Heart left ventricle (tissue), 16 donors: ENCODE measurements at places on chromosomes 3 and 15. TPM values are rescaled to one million over a fixed set of nuclear protein-coding genes. Genes with fewer than 3 reads are reported as not detected.

DNA sequence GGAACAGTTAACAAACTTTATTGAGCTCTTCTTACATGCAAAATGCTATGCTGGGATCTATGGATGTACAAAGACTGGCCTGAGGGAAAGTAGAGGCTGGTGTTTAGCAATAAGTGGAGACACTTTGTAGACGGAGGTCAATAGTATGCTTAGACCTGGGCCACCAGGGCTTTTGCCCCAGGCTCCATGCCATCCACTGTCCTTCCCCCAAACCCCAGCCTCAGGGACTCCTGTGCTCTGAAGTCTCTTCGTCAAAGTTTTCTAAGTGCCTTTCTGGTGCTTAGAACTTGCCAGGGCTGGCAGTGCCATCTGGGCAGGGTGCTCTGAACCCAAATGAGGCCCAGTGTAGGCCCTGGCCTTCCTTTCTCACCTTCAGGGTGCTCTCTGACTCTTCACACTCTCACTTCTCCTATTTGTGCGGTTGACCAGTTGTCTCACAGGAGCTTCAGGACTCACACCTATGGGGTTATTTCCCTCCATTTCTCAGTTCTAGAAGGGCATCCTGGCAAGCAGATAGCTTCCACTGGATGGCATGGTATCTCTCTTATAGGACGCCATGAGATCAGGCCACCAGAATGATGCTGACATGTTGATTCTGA, 21.8 kb upstream of the KCNAB1 start:
- DNase-seq: no peak

- no peak for DNase-seq
Observed at GRCh38 chr3:30470496-30470895, 135.9 kb upstream of the TGFBR2 start.

- no peak for DNase-seq
Observed at GRCh38 chr3:53844262-53845102, 1.7 kb downstream of the CHDH start.

DNA sequence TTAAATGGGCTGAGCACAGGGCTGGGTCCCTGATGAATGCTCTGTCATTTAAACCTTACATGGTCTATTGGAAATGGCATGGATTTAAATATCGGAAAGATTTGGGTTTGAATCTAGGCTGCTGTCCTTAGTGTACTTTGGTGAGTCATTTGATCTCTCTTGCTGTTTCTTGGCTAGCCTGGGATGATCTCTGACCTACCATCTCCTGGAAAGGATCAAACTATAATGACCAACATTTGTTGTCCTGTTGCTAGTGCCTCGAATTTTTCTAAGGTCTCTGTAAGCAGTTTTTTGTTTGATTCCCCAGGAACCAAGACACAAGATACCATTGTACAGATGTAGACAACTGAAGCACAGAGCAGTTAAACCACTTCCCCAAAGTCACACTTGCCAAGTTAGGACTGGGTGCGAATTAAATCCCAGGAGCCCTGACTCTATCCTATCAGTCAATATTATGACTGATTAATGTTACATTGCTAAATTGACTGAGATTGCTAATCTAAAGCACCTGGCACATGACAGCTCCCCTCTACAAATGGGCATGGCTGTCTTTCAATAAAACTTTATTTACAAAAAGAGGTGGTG, 244.9 kb upstream of the MCTP2 start:
- DNase-seq: no peak

- no peak for DNase-seq
Observed at GRCh38 chr15:70522323-70522966, 240.9 kb downstream of the UACA start.

DNA sequence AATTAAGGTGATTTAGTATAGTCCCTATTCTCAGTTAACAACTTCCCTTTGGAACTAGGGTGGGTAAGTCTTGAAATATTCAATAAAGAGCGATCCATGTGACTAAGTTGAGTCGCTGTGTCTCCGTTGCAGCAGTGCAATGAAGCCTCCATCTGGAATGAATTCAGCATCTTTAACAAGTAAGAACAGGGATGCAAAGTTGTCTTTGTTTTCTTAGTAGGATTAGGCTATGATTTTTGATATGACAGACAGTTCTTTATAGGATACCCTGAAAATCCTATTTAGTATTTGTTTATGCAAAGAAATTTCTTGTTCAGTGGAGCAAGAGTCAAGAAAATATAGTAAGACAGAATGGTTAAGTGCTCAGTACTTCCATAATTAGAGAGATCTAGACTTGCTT, 52.7 kb downstream of the RBMS3 start:
- no peak for DNase-seq

DNA sequence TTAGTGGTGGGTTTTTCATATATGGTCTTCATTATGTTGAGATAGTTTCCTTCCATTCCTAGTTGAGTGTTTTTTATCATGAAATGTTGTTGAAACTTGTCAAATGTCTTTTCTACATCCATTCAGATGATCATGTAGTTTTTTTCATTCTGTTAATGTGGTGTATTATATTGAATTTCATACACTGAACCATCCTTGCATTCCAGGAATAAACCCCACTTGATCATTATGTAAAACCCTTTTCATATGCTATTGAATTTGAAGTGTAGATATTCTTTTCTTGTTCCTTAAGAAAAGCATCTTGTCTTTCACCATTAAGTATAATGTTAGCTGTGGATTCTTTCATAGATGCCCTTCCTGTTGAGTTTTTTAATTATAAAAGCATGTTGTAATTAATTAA, 42.9 kb downstream of the PIAS1 start:
- no peak for DNase-seq

DNA sequence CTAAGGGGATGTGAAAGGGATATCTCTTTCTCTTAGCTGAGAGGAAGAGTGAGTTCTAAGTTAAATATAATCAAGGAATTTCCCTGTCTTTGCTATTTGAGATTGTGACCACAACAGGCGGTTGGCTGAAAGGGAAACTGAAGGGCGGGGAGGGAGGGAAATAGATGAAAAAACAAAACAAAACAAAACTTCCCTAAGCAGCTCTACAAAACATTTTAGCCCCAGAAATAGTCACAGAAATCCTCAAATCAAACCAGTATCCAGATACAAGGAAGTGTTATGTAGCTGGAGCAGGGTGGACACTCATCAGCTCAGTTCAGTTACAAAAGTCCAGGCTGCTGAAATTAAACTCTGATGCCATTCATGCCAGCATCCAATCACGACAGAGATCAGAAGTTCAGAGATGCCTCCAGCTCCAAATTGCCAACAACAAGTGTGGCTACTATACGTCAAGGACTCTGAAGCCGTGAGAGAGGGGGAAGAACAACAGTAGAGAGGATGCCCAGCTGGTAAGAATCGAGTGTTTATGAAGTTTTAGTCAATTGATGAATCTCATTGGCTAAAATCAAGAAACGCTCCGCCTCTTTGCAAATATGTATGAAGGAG, 319 bp upstream of the TP63 start:
- DNase-seq: no peak

GRCh38 chr15:70451821-70452653, 311.3 kb downstream of the UACA start:
- DNase-seq: no peak

SLC51A gene
- total RNA-seq: not detected

SPTBN5 gene
- total RNA-seq: 2.9 TPM

TAGLN3 gene
- total RNA-seq: 1.7 TPM

CHMP2B gene
- total RNA-seq: 30.8 TPM

IL17RC gene
- total RNA-seq: 25.1 TPM
